ENCODE measurements at places on chromosomes 3 and 15. TPM values are rescaled to one million over a fixed set of nuclear protein-coding genes. Genes with fewer than 3 reads are reported as not detected.

Gene STX19
- 0.54 TPM for total RNA-seq

Gene TMOD3
- 47.8 TPM for total RNA-seq

Gene FRMD5
- 0.39 TPM for total RNA-seq

Gene TRIM71
- total RNA-seq = not detected

Gene TM6SF1
- 11.3 TPM for total RNA-seq

Gene MNS1
- total RNA-seq = 2.1 TPM

Gene TTLL13
- not detected for total RNA-seq

Measured in aorta (tissue), 5 donors.